ENCODE measurements at places on chromosomes 2 and 18.

DNA sequence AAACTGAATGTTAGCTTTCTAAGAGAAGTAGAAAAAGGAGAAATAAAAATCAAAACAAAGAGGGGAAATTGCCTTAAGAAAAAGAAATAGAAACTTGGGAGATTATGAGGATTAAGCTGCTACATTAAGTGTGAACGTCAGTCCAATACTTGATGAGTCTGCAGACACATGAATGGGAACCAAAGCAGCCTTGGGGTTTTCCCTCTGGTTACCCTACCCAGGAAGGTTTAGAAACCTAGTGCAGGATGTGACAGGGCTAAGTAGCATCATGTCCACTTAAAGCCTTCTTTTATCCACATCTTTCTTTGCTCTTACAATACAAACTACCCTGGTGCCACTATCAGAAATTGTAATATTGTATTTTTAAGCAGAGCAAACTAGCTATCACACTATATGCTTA is 22.3 kb downstream of the SLC35F5 start:
- DNase-seq = no peak

- no peak for DNase-seq
Observed at GRCh38 chr2:230203110-230203676, 16.6 kb downstream of the SP110 start.

DNA sequence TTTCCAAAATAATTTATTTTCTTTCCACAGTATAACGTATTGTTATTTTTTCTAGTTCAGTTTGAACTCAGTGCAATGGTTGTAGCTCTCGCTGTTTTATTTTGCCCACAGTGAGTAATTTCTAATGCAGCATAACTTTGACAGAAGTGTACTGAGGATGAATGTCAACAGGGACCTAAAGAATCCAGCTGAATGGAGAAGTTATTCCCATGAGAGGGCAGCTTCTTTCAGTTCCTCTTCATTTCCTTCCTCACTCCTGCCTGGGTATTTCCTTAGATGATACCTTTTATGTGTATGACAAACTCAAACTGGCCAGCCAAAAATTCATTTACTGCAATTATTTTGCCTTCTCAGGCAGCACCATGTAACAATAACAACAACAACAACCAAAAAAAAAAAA is 1223.1 kb upstream of the ZEB2 start:
- DNase-seq = no peak

GRCh38 chr18:63317982-63318888 is 1.3 kb downstream of the BCL2 start:
- peak; percentile 92 for DNase-seq

DNA sequence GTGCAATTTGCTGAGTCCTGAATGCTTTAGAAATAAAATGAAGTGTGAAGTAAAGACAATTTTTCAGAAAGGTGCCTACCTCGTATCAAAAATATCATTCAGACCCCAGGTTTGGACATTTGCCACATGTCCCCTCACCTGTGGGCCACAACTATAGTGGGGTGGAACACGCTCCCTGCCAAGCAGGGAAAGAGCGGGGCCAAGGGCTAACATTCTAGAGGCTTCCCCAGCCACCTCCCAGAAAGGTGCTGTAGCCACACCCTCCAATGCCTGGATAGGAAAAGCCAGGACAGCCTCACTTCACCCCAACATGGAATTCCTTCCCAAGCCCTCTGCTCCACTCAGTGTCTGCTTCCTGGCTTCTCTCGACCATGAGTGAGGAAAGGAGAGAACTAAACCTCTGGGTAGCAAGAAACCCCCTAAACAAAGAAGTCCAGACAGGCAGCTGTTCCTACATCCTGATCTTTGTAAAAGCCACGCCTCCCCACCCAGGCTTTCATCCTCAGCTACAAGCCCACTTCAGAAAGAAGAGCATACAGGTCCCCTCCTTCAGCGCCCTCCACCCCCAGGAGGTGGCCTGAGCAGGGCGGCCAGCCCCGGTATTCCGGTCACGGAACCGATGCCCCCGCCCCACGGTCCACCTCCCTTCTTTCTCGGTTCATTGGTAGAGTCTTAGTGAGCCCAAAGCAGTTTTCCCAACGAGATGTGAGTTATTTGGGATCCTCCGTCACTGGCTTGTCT is 2.1 kb downstream of the COL6A3 start:
- DNase-seq = no peak

DNA sequence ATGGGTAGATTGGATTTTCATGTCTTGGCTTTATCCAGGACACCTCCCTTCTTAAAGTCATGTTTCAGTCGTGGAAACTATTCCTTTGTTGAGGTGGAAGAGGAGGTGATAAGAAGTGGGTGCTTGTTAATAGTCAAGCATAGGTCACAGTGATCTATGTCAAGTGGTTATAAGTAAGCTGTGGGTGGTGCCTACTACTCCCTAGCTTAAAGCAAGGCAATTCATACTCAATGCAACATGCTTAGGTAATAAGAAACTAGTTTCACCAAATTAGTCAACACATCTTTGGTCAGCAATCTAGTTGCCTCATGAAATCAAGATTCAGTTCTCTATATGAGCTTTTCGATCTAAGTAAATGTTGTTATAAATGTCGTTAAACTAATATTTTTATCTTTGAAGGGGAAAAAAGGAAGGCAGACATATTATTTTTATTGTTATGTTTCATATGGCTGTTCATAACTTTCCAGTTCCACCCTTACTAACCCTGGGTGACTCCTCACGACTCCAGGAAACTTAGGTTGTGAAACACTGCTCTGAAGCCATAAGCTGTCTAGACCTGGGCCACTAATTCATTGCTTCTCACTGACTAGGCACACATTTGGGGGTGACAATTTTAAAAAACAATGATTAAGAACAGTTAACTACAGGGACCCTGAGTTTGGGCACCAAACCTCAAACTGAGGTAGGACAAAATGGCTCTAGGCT is 5.8 kb upstream of the ABCB11 start:
- DNase-seq = no peak

DNA sequence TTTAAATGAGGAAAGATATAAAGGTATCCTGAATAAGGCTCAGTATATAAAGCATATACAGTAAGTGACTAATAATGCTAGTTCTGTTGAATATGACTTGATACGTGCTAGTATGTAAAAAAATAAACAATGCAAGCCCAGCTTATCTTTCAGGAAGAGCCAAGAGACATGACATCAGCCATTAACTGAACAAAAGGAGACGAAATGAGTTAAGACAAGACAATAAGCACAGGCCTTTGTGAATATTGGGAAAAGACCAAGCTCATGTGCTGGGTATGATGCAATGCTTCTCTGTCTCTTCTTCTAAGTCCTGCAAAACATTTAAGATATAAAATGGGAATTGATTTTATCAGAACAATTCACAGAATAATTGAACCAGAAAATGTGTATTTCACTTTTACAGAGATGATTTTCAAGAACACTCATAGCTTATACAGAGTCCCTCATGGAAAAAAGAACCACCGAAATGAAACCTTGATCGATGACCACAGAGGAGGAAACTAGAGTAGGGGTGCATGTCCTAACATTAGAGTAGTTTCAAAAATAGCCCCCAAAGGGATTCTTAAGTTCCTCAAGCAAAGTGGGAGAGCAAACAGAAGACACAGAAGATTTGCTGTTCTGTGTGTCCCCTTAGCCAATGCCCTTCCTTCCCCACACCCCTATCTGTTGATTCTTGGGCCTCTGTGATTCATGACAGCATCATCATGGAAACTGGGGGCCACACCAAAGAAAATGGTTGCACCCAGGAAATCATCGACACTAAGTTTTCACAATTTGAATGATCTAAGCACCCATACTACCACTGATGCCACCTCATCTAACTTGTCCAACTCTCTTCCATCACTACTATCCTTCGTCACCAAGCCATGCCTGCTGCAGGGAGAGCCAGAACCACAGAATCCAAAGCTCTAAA is 68.0 kb upstream of the CRIM1 start:
- no peak for DNase-seq

- DNase-seq = no peak
Observed at GRCh38 chr18:38025433-38026038, 459.9 kb upstream of the CELF4 start.

DNA sequence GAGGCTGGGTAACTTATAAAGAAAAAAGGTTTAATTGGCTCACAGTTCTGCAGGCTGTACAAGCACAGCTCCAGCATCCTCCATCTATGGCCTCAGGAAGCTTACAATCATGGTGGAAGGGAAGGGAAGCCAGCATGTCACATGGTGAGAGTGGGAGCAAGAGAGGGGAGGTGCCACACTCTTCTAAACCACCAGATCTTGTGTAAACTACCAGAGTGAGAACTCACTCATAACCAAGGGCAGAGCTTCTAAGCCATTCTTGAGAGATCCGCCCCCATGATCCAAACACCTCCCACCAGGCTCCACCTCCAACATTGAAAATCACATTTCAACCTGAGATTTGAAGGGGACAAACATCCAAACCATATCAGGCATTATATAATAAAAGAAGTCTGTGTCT is 121.6 kb upstream of the CDC42EP3 start:
- no peak for DNase-seq

GRCh38 chr2:151967829-151968722 is 130.8 kb downstream of the CACNB4 start:
- no peak for DNase-seq

GRCh38 chr2:38409156-38410102 is 32.4 kb upstream of the ATL2 start:
- peak; percentile 81 for DNase-seq

DNA sequence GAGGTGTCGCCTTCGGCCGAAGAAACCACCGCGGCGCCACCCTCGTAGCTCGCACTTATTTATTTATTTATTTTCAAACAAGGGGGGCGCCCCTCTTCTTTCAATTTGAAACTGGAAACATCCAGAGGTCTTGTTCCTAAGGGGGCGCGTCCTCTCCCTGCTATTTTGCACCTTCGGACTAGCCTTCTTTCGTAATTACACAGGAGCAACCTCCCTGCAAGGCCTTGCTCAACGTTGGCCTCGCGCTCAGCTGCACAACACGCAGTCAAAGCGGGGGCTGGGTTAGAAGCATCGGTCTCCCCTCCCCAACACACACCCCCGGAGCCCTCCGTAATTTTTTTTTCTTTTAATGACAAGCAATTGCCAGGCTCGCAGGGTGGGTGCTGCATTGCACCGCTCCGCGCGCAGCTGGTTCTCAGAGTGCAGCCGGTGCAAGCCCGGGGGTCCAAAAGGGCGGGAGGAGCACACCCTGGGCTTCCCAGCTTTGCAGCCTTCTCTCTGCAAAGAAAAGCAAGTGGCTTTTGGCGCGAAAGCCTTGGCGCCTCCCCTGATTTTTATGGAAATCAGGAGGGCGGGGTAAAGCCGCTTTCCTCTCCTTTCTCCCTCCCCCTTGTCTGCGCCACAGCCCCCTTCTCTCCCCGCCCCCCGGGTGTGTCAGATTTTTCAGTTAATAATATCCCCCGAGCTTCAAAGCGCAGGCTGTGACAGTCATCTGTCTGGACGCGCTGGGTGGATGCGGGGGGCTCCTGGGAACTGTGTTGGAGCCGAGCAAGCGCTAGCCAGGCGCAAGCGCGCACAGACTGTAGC is at the start of gene MYCN:
TSS of gene MYCN (plus strand) at position 697 of the 807 bp plus-strand sequence. CDS start 1,515 bp downstream, outside the sequence.
- DNase-seq = peak; percentile 100

GRCh38 chr2:37439131-37439642 is 94.8 kb downstream of the QPCT start:
- DNase-seq = no peak

GRCh38 chr2:117691595-117691994 is 122.9 kb upstream of the DDX18 start:
- DNase-seq = no peak

DNA sequence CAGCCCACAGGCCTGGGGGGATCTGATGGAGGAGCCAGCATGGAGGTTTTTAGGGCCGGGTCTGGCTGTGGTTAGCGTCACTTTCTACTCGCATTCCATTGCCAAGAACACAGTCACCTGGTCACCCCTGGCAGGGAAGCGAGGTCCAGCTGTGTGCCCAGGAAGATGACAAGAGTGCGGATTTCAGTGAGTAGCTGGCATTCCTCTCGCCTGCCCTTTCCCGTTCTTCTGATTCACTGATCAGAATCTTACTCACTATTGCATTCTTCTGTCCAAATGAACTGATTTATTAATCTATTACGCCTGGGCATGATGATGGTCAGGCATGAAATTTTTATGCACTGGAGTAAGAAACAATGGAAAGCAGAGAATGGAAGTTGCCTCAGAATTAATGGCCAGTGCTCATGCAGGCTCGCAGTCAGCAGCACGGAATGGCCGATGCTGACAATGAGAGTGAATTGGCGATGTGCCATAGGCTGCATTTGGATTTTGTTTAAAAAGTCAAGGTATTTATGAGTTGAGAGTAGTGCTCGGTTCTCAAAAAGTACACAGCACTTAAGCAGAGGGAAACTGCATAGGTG is 76.4 kb upstream of the MGAT5 start:
- DNase-seq = no peak

Data from NCI-H526 treated with DMSO at 0.1 percent for 48 hours (cell line).